ENCODE measurements at places on chromosomes 6 and 20.

- DNase-seq: no peak
These were observed 516 bp downstream of the TCP11 start for GRCh38 chr6:35140639-35141006.

DNA sequence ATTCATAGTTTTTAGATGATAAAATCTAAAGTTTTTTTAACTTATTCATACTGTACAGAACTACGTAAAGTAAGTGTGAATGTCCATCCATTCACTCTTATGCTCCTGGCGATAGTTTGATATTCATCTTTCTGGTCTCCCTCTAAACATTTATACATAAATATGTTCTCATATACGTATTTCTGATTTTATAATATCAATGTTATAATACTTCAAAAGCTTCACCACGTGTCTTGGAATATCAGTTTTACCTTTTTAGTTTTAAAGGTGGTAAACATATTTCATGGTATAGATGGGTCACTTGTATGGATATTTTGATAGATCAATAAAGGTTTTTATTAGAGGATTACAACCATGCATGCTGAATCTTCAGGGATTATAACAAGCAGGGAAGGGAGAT, 10.3 kb upstream of the RHAG start:
- no peak for DNase-seq

DNA sequence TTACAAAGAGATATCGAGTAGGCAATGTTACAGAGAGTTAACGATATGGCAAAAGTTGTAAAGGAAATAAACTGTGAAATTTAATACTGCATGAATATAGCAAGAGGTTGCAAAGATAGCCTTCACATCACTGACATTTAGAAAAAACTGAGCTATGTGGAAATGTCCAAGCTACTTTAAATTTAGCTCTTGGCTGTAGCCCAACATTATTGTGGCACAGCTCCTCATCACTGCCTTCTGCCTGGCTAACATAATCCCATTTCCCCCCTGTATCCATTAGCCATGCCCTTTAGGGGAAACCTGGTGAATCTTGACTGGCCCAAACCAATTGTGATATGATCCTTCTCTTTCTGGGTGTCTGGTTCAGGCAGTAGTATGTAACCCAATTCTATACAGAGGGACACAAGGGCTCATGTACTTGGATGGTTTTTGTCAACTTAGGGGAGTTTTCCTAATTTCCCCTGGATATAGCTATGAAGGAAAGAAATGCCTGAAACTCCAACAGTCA, 115.4 kb downstream of the PFDN4 start:
- no peak for DNase-seq

- DNase-seq: no peak
These were observed 25.3 kb downstream of the PGM3 start for GRCh38 chr6:83167726-83168278.

GRCh38 chr20:35120012-35120701, 27.0 kb downstream of the EDEM2 start:
- DNase-seq: no peak

DNA sequence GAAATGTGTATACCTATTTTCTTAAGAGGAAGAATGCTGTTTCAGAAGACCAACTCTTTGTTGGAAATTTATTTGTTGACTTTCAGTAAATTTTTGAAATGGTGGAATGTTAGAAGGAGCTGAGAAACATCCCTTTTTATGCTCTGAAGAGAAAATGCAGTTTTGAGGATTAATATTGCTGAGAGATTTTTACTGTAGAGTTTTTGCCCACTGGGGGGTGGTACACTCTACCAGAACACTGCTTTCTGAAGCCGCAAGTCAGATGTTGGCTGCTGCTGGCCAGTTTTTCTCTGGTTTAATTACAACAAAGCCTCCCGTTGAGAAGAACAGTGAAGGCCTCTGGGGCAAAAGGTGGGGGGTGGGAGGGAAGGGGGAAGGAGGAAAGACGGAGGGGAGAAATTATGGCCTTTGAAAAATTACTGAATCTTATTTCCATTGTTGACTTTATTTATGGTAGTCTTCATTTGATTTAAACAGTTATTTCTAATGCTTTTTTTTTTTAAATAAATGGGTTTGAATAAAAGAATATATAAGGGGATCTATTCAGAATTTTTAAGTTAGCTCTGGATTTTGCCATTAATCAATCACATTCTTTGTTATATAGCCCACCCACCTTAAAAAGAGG, 3.0 kb downstream of the FLRT3 start:
- DNase-seq: no peak

DNA sequence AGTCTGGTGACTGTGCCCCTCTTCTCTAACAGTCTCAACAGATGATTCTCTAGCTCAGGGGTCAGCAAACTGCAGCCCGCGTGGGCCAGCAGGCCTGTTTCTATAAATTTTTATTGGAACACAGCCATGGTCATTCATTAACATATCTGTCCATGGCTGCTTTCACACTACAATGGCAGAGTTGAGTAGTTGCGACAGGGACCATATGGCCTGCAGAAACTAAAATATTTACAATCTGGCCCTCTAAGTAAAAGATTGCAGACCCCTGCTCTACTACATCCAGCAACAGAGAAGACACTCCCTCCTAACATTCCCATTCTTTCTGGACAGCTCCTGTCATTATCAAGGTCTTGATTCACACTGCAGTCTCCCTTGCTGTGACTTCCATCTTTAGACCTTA, 45.2 kb downstream of the PLAGL2 start:
- DNase-seq: no peak

- DNase-seq: no peak
These were observed 36.7 kb upstream of the MYLIP start for GRCh38 chr6:16092140-16092539.

DNA sequence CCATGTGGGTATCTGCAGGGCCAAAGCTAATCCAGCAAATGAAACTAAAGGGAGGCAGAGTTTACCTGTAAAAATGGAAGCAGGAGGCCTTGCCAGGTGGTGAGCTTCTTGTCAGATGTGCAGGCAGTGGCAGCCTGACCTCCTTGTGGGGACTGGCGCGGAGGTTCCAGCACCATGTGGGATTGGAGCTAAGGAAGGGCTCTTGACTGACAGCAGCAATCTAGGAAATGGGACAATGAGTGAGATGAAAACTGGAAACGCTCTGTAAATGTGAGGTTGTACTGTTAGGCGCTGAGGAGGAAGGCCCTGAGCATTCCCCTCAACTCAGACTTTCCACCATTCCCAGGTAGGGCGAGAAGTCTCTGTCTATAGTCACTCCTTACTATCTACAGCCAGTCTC, 81.8 kb upstream of the ARMC2 start:
- no peak for DNase-seq

GRCh38 chr6:28943557-28944411, 20.0 kb upstream of the TRIM27 start:
- peak; percentile 54 for DNase-seq
